Occipital lobe (tissue), 3 donors: ENCODE measurements at places on chromosomes 12 and 14.

GRCh38 chr14:81042438-81042837 is 87.0 kb downstream of the TSHR start:
- DNase-seq = no peak

DNA sequence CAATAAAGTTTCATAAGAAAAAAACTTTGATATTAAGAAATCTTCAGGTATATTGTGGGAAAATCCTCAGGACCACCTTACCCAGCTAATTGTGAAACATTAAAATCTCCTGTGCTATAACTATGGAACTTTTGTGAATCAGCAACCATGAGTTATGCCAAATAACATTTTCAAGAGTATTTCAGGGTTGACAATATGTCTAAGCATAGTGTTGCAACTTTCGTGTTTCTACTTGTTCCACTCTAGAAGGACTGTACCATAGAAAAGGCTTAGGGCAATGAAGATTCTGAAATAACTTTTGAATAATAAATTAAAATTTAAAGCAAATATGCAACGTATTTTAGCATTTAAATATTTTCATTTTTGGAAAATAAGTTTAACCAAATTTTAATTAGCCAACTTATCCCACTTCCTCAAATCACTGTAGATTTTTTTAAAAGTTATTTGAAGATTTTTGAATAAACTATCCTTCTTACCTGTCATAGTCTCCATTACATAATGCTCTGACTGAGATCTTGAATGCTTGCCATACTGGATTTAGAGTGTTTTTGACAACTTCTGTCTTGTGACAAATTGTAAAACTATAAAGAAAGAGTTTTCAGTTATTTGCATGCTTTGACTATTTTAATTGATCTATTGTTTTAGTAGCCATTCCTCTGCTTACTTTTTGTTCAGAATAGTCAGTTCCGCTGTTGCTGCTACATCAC is 143.6 kb downstream of the CPNE8 start:
- DNase-seq = no peak

DNA sequence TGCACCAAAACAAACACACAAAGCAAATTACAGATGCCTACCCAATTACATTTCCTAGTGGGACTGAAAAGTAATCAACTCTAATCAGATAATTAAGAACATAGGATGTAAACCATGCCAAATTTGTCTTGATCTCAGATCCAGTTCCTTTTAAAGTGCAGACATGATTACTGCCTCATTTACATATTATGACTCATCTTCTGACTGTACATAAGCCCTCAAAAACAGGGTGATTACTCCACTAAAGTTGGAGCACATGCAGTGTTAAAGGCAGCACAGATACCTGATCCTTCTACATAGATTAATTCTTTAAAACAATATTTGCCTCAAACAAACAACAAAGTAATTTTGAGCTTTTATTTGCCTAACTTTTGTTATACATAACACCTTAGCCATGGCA is 337.2 kb downstream of the RPS29 start:
- no peak for DNase-seq

DNA sequence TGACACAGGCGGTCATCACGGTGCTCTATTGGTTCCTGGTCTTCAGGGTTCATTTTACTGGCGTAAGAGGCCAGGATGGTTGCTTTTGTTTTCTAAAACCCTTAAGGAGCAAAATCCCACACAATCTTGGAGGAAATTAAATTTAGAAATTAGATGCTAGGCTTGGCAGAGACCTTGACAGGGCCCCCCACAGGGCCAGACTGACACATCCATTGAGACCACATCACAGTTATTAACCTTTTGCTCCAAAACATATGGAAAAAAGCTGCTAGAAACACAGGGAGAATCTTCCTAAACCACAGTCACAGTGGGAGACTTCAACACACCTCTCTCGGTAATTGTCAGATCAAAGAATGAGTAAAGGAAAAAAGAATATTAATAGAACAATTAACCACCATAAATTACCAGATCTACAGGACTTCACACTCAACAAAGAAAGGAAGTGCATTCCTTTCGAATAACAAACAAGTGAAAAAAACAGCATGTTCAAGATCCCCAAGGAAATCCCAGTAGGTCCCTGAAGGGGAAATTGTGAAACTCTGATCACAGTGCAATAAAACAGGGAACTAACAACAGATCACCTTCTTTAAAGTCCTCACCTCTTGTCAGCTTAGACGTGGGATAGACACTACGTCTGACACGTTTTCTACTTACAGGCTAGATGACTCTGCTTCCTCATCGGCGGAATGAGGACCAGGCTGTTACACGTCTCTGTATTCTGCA is 40.2 kb upstream of the TMEM179 start:
- no peak for DNase-seq

DNA sequence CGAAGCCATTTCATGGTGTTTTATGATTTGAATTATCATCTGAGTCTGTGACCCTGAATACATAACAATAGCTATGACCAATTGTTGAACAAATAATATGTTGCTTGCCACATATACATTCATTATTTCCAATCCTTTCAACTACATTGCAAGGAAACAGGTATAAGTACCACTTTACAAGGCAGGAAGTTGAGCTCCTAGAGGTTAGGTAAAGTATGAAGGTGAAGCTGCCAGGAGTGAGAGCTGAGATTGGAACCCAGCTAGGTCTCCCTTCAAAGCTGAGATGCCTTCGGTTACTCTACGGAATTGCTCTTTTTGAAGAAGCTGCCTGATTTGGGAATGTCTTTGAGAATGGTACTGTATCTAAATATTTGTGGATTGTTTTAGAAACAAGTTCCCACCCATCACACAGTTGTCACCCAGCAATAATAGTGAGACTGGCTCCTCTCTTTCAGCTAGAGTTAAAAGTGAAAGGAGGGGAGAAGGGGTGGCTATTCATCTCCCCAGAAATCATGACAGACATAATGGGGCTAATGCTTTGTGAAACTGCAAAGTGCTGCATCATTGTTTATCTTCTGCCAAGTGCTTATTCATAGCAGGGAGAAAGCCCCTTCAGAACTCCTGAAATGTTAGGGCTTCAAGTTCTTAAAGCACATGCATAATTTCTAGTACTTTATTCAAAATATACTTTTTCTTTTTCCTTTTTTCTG is 75.9 kb upstream of the AMIGO2 start:
- no peak for DNase-seq

GRCh38 chr12:20101046-20101445 is 267.3 kb upstream of the PDE3A start:
- no peak for DNase-seq

GRCh38 chr12:94535510-94535921 is 75.8 kb upstream of the CEP83 start:
- DNase-seq = no peak

- DNase-seq = no peak
Observed at GRCh38 chr14:56004786-56005185, 113.4 kb upstream of the PELI2 start.

- DNase-seq = no peak
Observed at GRCh38 chr12:92827836-92828431, 101.2 kb downstream of the EEA1 start.

DNA sequence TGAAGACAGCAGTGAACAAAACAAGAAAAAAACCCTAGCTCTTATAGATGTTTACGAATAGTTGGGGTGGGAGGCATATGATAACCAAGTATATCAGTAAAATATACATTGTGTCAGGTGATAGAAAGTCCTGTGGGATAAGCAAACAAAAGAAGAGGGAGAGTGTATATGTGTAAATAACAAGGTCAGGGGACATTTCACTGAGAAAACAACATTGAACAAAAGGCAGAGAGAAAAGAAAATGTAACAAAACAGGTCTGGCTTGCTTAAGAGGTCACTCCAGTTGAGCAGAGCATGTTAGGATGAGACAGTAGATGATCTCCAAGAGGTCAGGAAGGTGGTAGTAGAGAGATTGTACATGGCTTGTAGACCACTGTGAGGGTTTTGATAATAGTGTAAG is 304.1 kb downstream of the ACSS3 start:
- DNase-seq = no peak

DNA sequence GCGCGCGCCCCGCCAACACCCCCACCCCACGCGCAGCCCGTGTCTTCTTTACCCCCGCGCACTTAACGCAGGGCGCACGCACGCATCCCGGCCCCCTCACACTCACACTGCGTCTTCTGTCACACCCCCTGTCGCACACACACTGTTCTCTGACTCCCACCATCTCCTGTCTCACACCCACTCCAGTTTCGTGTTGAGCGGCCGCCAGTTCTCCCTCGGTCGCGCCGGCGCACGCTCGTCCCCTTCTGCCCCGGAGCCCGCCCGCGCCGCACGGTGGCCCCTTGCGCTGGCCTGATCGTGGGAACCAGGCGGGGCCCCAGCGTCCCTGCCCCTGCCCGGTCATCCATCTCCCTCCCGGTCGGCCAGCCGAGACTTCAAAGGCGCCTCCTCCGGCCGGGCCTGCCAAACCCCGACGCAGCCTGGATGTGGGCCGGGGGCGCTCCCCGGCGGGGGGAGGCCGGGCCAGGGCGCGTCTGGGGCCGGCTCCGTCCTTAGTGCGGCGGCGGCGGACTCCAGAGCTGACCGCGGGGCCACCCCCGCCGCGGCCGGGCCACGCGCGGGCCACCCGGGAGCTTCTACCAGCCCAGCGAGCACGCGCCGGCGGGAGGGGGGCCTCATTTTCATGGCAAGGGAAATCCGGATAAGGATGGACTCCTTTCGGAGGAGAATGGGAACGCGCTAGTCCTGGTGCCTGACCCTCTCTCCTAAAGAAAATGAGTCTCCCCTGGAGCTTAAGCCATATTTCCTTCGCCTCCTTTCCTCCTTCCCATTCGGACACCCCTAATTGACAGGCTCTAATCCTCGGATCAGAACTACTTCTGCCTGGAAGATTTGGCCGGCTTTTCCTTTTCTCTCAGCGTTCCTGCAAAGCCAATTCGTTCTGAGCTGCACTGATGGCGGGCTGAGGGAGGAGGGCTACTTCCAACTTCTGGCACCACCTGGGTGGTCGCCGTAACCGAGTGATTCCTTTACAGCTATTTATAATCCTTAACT is 82.0 kb upstream of the HMGA2 start:
- DNase-seq = peak; percentile 2

- DNase-seq = no peak
Observed at GRCh38 chr14:100330388-100330931, 7.3 kb downstream of the SLC25A47 start.

DNA sequence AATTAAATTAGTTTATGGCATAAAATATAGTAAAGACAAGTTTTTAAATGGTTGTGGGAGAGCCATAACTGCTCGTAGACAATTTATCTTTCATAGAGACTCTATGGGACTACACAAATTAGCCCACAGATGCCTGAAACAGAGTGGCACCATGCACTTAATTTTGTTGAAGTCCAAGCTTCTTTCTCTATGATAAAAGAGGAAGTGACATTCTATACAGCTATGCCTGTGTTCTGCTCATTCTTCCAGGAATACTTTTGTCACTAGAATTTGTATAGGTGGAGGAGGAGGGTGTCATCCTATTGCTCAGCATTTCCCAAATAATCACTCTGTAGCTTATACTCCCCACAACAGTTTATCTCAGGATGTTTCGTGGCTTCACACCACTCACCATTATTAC is 43.7 kb upstream of the KICS2 start:
- no peak for DNase-seq

GRCh38 chr12:20018406-20018805 is 349.9 kb upstream of the PDE3A start:
- DNase-seq = no peak

GRCh38 chr12:116878567-116879508 is 2.4 kb downstream of the HRK start:
- no peak for DNase-seq

- no peak for DNase-seq
Observed at GRCh38 chr12:12194206-12194605, 72.6 kb downstream of the LRP6 start.

DNA sequence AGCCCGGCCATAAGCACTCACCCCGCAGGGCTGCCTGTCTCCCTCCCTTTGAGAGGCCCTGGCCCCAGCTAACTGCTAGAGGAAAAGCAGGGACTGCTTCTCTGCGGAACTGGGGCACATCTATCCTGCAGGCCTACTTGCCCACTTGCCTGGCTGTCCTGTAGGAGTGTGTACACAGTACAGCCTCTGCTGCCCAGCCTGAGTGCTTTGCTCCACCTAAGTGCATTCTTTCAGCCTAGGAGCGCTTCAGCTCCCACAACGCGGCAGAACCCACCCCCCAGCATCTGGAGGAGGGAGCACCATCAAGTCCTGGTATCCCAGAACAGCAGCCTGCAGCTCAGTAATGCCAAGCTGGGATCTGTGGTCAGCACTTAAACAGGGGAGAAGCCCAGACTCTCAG is 79.9 kb upstream of the CD163 start:
- no peak for DNase-seq

DNA sequence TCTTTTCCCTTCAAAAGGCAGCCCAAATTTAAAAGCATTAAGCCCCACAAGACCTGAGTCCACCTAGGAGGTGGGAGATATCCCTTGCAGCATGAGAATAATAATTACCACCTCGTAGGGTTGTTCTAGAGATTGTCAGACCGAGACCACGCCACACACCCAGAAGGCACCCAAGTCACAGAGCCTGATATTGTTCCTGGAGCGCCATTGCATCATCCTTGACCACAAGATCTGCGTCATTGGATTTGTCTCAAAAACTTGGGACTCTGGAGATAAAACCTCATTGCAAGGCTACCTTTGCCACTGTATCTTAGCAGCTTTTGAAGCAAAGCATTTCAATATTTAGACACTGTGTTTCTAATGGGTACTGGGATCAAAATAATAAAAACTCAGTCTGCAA is 29.4 kb upstream of the PPP2R5C start:
- no peak for DNase-seq

DNA sequence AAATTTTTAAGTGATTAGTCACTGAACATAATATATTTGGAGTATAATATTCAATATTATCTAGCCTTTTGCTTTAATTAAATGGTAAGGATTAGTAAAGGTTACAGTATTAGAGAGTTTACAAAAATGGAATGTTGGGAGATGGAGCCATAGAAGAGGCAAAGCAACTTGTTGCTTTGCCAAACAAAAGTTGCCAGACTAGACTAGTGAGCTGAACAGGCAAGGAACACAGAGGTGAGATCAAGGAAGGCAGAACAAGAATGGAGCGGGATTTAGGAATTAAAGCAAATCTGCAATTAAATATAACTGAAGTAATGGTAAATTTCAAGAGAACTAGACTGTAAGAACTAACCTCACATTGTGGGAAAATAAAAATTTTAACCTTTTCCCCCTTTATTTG is 5.1 kb downstream of the ARF6 start:
- DNase-seq = no peak

- no peak for DNase-seq
Observed at GRCh38 chr14:96238676-96239265, 17.2 kb upstream of the BDKRB1 start.

GRCh38 chr14:80955416-80955941 is at the start of gene TSHR:
TSS of gene TSHR (plus strand) at chr14:80955621. CDS start at chr14:80955681, 60 bp downstream.
- DNase-seq = no peak

- no peak for DNase-seq
Observed at GRCh38 chr14:101075801-101076413, 172.4 kb upstream of the RTL1 start.

- DNase-seq = no peak
Observed at GRCh38 chr12:78970041-78970440, 105.5 kb downstream of the SYT1 start.

GRCh38 chr12:3398196-3398789 is 92.7 kb upstream of the PRMT8 start:
- DNase-seq = no peak

- peak; percentile 30 for DNase-seq
Observed at GRCh38 chr14:32408018-32408417, 78.9 kb downstream of the AKAP6 start.

GRCh38 chr12:49331380-49332222 is 5.4 kb downstream of the C1QL4 start:
- peak; percentile 17 for DNase-seq
